ENCODE measurements at places on chromosomes 2 and 18. TPM values are rescaled to one million over a fixed set of nuclear protein-coding genes. Genes with fewer than 3 reads are reported as not detected.

AKAIN1 gene
- total RNA-seq = not detected

GCG gene
- total RNA-seq = not detected

PLEKHM3 gene
- total RNA-seq = 12.5 TPM

CERKL gene
- total RNA-seq = not detected

DHRS9 gene
- total RNA-seq = not detected

MAB21L4 gene
- not detected for total RNA-seq

PRSS56 gene
- total RNA-seq = not detected

SLC23A3 gene
- 5.2 TPM for total RNA-seq

ERMN gene
- total RNA-seq = not detected

CHRND gene
- total RNA-seq = not detected

ANKRD23 gene
- total RNA-seq = 4.4 TPM

AMER3 gene
- not detected for total RNA-seq

LYPD6 gene
- 2.1 TPM for total RNA-seq

CNTNAP5 gene
- total RNA-seq = not detected

NLRC4 gene
- not detected for total RNA-seq

SAP130 gene
- 24.9 TPM for total RNA-seq

PFN4 gene
- 1.9 TPM for total RNA-seq

CCDC142 gene
- total RNA-seq = 20.6 TPM

NEB gene
- total RNA-seq = 0.40 TPM

RFTN2 gene
- 29.4 TPM for total RNA-seq
